Pons (tissue), 1 donor: ENCODE measurements at places on chromosomes 5 and 9.

DNA sequence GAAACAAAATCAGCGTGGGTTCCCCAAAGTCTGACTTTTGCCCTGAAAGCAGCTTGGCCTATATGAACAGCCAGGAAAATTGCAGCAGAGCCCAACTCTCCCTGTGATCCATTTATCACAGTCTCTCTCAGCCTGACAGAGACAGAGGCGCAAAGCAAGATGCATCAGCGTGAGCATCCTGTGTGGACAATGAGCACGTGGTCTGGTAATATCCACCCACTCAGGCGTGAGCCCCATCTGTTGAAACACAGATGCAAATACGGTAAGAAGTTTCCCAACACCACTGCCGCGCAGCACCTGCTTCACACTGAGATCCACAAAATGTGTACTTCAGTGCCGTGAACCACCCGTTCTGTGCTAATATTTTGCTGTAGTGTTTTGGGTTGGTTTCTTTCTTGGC is 114.6 kb downstream of the MRPL36 start:
- DNase-seq, result no peak

DNA sequence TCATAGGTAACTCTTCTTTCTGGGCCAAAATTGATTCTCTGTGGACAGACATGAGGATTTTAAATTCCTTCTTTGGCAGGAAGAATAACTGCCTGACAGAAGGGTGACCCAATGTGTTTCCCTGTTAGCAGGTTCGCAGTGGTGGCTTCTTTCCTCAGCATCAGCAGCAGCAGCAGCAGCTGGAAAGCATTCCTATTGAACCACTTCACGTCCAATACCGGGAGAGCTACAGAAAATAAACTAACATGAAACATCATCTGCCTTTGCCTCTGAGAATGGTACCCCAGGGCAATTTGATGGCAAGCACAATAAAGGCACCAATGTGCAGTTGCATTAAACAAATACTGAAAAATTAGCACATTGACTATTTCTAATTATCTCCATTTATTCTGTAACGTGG is 214.5 kb downstream of the TMEM167A start:
- no peak for DNase-seq

GRCh38 chr5:138711087-138711486 is 42.1 kb upstream of the CTNNA1 start:
- DNase-seq, result no peak

DNA sequence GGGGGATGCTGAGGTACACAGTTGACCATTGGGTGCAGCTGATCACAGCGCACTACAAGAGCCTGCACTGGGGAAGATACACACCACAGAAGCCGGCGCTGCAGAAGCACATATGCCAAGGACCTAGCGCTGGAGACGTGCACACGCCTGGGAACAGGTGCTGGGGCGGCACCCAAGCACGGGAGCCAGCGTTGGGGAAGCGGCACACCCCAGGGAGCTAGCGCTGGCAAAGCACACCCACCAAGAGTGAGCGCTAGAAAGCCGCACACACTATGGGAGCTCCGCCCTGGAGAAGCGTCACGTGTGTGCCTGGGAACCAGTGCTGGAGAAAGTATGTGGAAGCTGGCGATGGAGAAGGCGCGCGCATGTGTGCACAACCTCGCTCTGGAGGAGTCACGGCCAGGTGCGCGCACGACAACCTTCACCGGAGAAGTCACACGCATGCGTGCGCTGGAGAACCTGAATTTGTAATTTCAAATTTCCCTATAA is 4.5 kb downstream of the FANCC start:
- DNase-seq, result peak; percentile 18

- DNase-seq, result peak; percentile 53
These were observed 31.4 kb upstream of the SYK start for GRCh38 chr9:90770182-90770738.

GRCh38 chr9:99894826-99895225 is 11.6 kb upstream of the STX17 start:
- no peak for DNase-seq

- no peak for DNase-seq
These were observed 29.6 kb upstream of the LCP2 start for GRCh38 chr5:170327168-170327567.

DNA sequence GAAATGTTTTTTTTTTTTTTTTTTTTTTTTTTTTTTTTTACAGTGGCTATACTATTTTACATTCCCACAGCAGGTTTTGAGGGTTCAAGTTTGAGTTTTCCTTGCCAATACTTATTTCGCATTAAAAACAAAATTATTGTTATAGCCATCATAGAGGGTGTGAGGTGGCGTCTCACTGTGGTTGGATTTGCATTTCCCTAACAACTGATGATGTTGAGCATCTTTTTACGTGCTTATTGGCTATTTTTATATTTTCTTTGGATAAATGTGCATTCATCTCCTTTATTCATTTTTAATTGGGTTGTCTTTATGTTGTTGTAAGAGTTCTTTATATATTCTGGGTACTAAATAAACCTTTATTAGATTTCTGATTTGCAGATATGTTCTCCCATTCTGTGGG is 18.9 kb upstream of the UBLCP1 start:
- DNase-seq, result no peak

- DNase-seq, result no peak
These were observed 5.7 kb upstream of the GAPVD1 start for GRCh38 chr9:125255781-125256391.

- no peak for DNase-seq
These were observed 24.6 kb upstream of the APBA1 start for GRCh38 chr9:69696802-69697201.

- DNase-seq, result no peak
These were observed 406.3 kb upstream of the ADAMTSL1 start for GRCh38 chr9:18067548-18068120.

DNA sequence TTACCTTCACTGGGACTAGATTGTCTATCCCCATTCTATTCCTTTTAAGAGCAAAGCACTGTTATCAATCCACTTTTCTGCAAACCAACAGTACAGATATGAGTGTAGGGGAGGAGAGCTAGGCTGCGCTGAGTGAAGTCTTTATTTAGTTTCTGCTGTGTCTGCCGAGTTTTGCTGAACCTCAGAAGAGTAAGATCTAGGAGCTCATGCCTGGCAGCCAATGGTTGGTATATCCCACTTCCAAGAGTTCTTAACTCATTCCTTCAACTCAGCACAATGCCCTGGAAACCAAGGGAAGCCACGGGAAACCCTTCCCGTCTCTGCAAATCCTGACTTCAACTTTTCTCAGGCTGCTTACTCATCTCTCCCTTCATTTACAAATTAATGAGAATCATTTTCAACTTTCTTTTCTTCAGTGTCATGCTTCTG is 58.0 kb upstream of the JAK2 start:
- no peak for DNase-seq

GRCh38 chr5:176995896-176996767 is 10.4 kb downstream of the UIMC1 start:
- DNase-seq, result no peak

GRCh38 chr5:175387144-175387543 is 56.8 kb downstream of the DRD1 start:
- DNase-seq, result no peak

- DNase-seq, result no peak
These were observed 560.3 kb upstream of the KLF4 start for GRCh38 chr9:108049671-108050494.

DNA sequence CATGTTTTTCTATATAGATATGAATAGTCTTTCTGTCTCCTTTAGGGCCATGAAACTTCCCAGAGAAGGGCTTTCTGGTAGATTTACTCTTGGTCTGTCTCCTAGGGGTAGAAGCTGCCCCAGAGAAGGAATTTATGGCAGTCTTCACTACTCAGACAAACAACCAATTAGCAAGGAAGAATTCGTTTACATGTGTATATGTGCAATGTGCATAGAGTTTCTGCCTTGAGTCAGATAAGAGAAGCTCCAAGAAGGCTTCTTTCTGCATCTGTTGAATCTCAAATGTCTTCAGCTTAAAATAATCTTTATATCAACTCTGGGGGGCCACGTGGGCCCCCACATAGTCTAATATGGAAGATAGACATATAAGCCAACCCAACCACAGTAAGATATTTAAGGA is 7.6 kb upstream of the CLINT1 start:
- DNase-seq, result no peak

DNA sequence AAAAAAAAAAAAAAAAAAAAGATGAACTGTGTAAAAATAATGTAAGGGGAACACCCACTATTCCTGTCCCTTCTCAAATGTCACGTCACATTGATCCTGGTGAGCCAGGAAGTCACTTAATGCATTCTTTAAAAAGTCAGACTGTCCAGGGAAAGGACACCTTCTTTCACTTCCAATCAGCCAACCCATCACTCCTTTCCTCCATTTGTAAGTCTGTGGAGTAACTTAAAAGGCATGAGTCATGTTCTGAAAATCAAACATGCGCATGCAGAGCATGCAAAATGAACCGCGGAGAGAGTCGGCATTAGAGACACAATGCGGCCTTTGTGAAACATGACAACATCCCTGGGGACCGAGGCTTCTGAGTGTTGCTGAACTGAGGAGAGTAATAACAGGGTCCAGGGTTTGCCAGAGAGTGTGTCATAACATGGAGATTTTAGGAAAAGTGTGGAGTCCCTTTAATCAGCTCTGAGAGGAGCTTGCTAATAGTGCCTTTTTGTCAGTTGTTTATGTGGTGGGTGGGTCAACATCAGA is 77.6 kb upstream of the SEMA6A start:
- DNase-seq, result peak; percentile 99

- no peak for DNase-seq
These were observed 460.8 kb upstream of the SMARCA2 start for GRCh38 chr9:1554081-1555035.

GRCh38 chr9:31908891-31909480 is 475.5 kb upstream of the ACO1 start:
- no peak for DNase-seq

GRCh38 chr5:59361454-59361853 is 532.1 kb downstream of the PDE4D start:
- DNase-seq, result no peak

DNA sequence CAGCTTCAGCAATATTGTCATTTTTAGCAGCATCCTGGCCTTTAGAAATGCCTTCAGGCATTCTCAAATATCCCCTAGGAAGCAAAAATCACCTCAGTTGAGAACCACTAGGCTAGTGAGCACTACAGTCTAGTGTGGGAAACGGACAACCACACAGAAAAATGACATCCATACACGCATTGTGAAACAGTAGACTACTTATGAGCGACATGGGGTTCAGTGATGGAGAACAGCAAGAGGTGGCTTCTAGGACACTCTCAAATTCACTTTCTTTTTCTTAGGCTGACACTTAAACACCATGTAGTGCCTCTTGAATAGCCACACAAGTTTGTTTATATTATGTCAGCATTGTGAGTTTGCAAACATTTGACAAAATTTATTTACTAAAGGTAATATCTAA is 203.0 kb downstream of the KDM4C start:
- no peak for DNase-seq

- DNase-seq, result peak; percentile 2
These were observed 66.4 kb upstream of the RUSC2 start for GRCh38 chr9:35423499-35423898.

GRCh38 chr9:99139868-99140267 is 35.0 kb downstream of the TGFBR1 start:
- no peak for DNase-seq

- DNase-seq, result no peak
These were observed 2.6 kb upstream of the UBE2QL1 start for GRCh38 chr5:6446042-6446441.

- no peak for DNase-seq
These were observed 19.1 kb downstream of the EXOC3 start for GRCh38 chr5:462051-462481.

- DNase-seq, result no peak
These were observed 323.1 kb downstream of the ADGRV1 start for GRCh38 chr5:90881626-90882150.

DNA sequence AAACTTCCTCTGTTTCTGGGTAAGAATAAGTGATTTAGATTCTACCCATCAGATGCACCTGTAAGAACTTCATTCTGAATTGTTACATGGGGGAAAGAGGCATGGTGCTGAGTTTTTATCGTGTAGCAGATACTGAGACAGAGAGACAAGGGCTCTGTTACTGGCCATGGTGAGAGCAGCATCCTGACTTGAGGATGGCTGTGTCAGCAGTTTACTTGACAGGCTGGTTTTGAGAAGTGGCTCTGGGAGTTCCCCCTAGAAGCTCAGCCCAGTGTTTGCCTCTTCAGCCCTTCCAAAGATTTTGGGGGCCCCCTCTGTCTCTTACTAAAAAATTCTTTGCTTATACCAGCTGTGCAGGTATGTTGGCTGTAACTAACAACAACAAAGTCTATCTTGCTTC is 510.5 kb downstream of the LRRC70 start:
- peak; percentile 24 for DNase-seq

GRCh38 chr5:56277573-56277972 is 44.4 kb upstream of the ANKRD55 start:
- no peak for DNase-seq

GRCh38 chr5:31944684-31945445 is 229.3 kb downstream of the GOLPH3 start:
- no peak for DNase-seq

DNA sequence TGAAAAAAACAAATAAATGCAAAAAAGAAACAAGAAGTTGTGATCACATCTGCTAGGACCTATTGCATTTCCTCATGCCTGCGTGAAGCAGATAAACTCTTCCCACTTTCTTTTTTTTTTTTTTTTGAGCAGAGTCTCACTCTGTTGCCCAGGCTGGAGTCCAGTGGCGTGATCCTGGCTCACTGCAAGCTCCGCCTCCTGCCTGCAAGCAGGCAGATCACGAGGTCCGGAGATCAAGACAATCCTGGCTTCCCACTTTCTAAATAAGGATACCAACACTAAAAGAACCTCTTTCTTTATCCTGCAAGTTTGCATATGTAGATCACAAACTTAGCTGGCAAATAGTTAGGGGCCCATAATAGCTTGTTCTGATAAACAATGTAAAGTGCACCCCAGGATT is 128.6 kb downstream of the ASTN2 start:
- DNase-seq, result no peak

DNA sequence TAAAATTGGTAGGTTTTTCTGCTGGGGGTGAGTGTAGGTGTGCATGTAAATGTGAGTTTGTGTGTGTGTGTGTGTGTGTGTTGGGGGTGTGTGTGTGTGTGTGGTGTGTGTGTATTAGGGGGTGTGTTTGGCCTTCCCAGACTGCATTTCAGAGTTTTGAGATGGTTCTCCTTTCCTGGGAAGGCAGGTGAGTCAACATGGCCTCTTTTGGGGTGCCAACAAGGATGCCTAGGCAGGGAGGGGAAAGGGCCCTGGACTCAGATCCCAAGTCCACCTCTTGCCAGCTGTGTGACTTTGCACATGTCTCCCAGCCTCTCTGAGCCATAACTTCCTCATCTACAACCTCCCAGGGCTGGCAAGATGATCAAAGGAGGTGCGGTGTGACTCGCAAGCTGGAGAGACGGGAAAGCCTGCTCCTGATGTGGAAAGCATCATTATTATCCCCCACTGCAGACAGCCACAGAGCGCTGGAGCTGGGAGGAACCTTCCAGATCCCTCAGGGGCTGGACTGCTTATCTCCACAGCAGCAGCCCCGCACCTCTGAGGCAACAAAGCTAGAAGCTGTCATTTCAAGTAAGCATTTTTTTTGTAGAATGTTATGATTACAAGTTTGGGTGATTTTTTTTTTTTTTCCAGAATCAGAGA is 63.5 kb upstream of the TBC1D2 start:
- no peak for DNase-seq
